ENCODE measurements at places on chromosomes 12 and 14. TPM values are rescaled to one million over a fixed set of nuclear protein-coding genes. Genes with fewer than 3 reads are reported as not detected.

Gene DYNC1H1
- 249 TPM for total RNA-seq

- peaks cover 9% of the 10 kb centered on the region for H3K27me3 ChIP-seq
- peaks cover 8% of the 10 kb centered on the region for H3K4me1 ChIP-seq
- no peak overlapping the region for H3K4me3 ChIP-seq
- H3K27ac ChIP-seq = no peak overlapping the region
- H3K36me3 ChIP-seq = no peaks in the 10 kb centered on the region
These were observed 28.6 kb downstream of the EML1 start for GRCh38 chr14:99821519-99822508.

Gene FOXG1
- not detected for total RNA-seq

Gene PPP4R4
- 1.8 TPM for total RNA-seq

GRCh38 chr14:60249321-60250256, 568 bp downstream of the PPM1A start:
- peaks cover 28% of the 10 kb centered on the region for H3K4me1 ChIP-seq
- peak; percentile 45 for DNase-seq
- H3K27ac ChIP-seq = peak overlapping the region; percentile 65
- no peaks in the 10 kb centered on the region for H3K36me3 ChIP-seq

DNA sequence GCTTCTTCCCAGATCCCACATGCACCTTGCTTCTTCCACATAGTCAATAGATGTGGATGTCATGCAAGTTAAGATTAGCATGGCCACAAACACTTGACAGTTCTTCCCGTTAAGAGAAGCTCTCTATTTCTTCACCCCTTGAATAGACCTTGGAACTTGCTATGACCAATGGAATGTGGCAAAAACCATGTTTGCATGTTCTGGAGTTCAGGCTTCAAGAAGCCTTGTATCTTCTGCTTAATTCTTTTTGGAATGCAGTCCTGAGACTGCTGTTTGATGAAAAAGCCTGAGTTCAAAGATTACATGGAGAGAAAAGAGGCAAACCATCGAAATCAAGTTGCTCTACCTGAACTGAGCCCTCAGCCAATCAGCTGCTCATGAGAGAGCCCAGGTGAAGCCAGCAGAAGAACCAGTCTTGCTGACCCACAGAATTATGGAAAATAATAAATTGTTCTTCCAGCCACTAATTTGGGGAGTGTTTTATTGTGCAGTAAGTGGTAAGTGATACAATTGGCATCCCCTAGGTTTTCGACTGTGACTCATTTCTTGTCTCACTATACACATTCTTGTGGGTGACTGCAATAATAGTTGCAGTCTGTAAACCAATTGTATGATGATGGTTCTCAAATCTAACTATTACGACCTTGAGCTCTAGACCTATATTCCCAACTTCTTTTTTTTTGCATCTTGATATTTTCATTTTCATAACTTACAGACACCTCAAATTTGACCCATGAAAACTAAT, 12.6 kb downstream of the RASSF9 start:
- H3K4me1 ChIP-seq = no peaks in the 10 kb centered on the region
- H3K4me3 ChIP-seq = no peak overlapping the region
- H3K27me3 ChIP-seq = no peaks in the 10 kb centered on the region
- H3K36me3 ChIP-seq = no peaks in the 10 kb centered on the region
- no peak overlapping the region for H3K27ac ChIP-seq

DNA sequence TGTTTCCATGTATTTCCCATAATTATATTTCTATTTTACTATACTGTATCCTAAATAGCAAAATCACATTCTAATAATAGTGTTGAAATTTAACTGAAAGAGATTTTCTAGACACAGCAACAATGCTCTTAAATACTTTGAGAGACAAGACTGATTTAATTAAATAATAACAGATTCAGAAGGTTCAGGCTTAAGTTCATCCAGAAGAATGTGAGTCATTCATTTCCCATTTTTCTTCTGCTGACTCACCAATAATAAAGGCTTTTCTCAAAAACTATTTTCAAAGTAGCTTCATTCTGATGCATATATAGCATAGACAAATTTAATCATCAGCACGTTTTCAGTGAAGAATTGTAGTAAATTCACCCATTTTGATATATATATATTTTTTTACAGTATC, 481.4 kb downstream of the MDGA2 start:
- no peak overlapping the region for H3K4me3 ChIP-seq
- H3K27me3 ChIP-seq = no peaks in the 10 kb centered on the region
- H3K27ac ChIP-seq = no peak overlapping the region
- no peaks in the 10 kb centered on the region for H3K36me3 ChIP-seq
- DNase-seq = no peak

- H3K36me3 ChIP-seq = no peaks in the 10 kb centered on the region
- DNase-seq = no peak
- no peaks in the 10 kb centered on the region for H3K27me3 ChIP-seq
- H3K27ac ChIP-seq = no peak overlapping the region
- no peaks in the 10 kb centered on the region for H3K4me1 ChIP-seq
These were observed 67.7 kb upstream of the CPM start for GRCh38 chr12:69000540-69001243.

GRCh38 chr12:129657179-129657578, 246.6 kb downstream of the TMEM132D start:
- DNase-seq = no peak
- H3K4me3 ChIP-seq = no peak overlapping the region
- no peak overlapping the region for H3K27ac ChIP-seq

- no peaks in the 10 kb centered on the region for H3K4me1 ChIP-seq
- DNase-seq = no peak
These were observed 1170.7 kb downstream of the FSCB start for GRCh38 chr14:43336351-43336750.

Gene IQSEC3
- total RNA-seq = 0.88 TPM

Gene TCTN2
- 5.5 TPM for total RNA-seq

DNA sequence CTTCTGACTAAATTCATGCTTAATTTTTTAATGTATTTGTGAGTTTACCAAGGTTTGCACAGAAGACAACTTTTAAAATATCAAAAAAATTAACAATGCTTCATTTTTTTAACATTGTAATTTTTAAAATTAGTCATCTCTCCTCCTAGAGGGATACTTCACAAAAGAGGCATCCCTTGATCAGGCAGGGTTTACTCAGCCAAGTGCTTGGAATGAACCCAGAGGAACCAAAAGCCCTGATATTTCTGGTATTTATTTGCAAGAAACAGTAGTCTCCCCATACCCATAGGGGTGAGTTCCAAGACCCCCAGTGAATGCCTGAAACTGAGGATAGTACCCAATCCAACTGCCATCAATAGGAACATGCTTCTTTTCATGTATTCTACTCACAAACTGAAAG, 52.5 kb downstream of the GARIN6 start:
- H3K27ac ChIP-seq = no peak overlapping the region
- no peak overlapping the region for H3K4me3 ChIP-seq
- no peaks in the 10 kb centered on the region for H3K27me3 ChIP-seq
- H3K36me3 ChIP-seq = no peaks in the 10 kb centered on the region

DNA sequence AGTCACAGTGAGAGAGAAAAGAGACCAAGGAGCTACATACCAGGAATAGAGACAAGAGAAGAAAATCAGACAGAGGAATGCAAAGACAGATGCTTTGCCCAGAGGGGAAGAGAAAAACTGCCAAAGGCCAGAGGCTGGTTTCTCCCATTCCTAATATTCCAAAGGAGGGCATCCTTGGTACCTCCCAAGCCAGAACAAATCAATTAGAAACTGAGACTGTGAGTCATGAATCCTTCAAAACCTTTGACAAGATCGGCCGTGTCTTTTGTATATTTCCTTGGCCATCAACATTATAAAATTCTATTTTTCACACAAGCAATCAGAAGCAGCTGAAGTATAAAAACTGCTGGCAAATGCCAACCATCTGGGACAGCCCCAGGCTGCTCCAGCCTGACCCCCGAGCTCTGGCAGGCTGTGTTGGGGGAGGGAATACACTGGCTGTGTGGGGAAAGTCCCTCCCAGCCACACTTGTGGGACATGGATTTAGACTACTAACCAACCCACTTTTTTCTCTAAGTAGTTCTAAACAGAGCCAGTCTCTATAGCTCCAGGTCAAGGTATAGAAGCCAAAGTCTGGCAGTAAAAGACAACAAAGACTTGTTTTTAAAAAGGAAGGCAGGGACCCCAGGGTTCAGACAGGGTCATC, 13.7 kb downstream of the POMT2 start:
- no peak overlapping the region for H3K4me3 ChIP-seq
- no peak for DNase-seq
- H3K36me3 ChIP-seq = no peaks in the 10 kb centered on the region
- no peaks in the 10 kb centered on the region for H3K4me1 ChIP-seq
- no peaks in the 10 kb centered on the region for H3K27me3 ChIP-seq

DNA sequence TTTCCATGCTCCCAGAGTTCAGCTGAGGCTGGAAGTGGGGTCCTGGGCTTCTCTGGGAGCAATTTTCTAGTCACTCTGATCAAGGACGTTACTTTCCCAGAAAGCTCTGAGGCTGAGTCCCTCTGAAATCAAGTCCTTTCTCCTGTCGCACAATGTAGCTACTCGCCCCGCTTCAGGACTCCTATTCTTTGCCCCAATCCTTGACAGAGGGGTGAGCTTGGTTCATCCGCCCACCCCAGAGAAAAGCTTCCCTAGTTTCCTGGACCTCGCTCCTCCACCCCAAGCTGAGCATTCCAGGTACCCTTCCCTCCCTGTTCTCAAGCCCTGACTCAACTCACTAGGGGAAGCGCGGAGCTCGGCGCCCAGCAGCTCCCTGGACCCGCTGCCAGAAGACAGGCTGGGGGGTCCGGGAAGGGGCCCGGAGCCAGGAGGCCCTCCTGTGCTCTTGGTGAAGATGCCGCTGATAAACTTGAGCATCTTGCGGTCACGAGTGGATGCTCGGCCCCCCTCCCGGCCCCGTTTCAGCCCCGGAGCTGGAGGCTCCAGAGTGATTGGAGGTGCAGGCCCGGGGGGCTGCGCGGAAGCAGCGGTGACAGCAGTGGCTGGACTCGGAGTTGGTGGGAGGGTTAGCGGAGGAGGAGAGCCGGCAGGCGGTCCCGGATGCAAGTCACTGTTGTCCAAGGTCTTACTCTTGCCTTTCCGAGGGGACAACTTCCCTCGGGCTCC, 1.6 kb downstream of the AGAP2 start:
- DNase-seq = no peak
- no peak overlapping the region for H3K4me3 ChIP-seq
- no peaks in the 10 kb centered on the region for H3K27me3 ChIP-seq
- H3K36me3 ChIP-seq = peaks cover 36% of the 10 kb centered on the region
- no peak overlapping the region for H3K27ac ChIP-seq

- DNase-seq = no peak
- H3K27me3 ChIP-seq = no peaks in the 10 kb centered on the region
- no peaks in the 10 kb centered on the region for H3K4me1 ChIP-seq
- no peak overlapping the region for H3K4me3 ChIP-seq
- no peak overlapping the region for H3K27ac ChIP-seq
These were observed 481.8 kb downstream of the TMEM117 start for GRCh38 chr12:44317651-44318126.

- no peak for DNase-seq
- no peaks in the 10 kb centered on the region for H3K4me1 ChIP-seq
- H3K27me3 ChIP-seq = no peaks in the 10 kb centered on the region
- no peak overlapping the region for H3K27ac ChIP-seq
- no peak overlapping the region for H3K4me3 ChIP-seq
These were observed 8.4 kb upstream of the PNMA1 start for GRCh38 chr14:73722581-73722980.

GRCh38 chr12:2298556-2299200, 245.9 kb downstream of the CACNA1C start:
- no peaks in the 10 kb centered on the region for H3K27me3 ChIP-seq
- no peaks in the 10 kb centered on the region for H3K36me3 ChIP-seq
- H3K4me1 ChIP-seq = no peaks in the 10 kb centered on the region
- no peak overlapping the region for H3K4me3 ChIP-seq

Gene KRT2
- total RNA-seq = not detected

GRCh38 chr14:87449016-87449415, 544.0 kb downstream of the GALC start:
- H3K4me1 ChIP-seq = no peaks in the 10 kb centered on the region
- no peak overlapping the region for H3K27ac ChIP-seq
- no peak for DNase-seq
- no peaks in the 10 kb centered on the region for H3K36me3 ChIP-seq
- H3K27me3 ChIP-seq = no peaks in the 10 kb centered on the region

Gene RPGRIP1
- total RNA-seq = not detected

Gene CYP27B1
- total RNA-seq = 7.2 TPM

GRCh38 chr14:31340297-31341063, 79.9 kb downstream of the HEATR5A start:
- no peak for DNase-seq
- no peaks in the 10 kb centered on the region for H3K36me3 ChIP-seq
- H3K27me3 ChIP-seq = no peaks in the 10 kb centered on the region
- no peaks in the 10 kb centered on the region for H3K4me1 ChIP-seq

Gene SERPINA10
- not detected for total RNA-seq

Gene PDZRN4
- not detected for total RNA-seq

DNA sequence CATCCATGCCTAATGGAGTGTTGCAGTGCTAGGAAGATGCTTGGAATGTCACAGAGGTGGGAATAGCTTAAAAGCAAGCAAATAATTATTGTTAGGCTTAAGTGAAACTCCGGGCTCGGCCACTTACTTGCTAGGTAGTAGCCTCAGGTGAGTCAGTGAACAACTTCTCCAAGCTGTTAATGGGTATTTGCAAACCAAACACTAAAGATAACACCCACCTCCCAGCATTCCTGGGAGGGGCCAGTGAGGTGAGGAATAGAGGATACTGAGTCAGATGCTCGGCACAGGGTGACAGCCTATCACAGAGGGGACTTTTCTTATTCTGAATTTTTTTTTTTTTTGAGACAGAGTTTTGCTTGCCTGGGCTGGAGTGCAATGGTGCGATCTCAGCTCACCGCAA, 151.2 kb upstream of the RFLNA start:
- H3K4me1 ChIP-seq = no peaks in the 10 kb centered on the region
- DNase-seq = no peak
- no peak overlapping the region for H3K27ac ChIP-seq
- H3K4me3 ChIP-seq = no peak overlapping the region
- H3K27me3 ChIP-seq = no peaks in the 10 kb centered on the region

Gene IRAK3
- total RNA-seq = 0.22 TPM

Gene CLEC4C
- not detected for total RNA-seq

DNA sequence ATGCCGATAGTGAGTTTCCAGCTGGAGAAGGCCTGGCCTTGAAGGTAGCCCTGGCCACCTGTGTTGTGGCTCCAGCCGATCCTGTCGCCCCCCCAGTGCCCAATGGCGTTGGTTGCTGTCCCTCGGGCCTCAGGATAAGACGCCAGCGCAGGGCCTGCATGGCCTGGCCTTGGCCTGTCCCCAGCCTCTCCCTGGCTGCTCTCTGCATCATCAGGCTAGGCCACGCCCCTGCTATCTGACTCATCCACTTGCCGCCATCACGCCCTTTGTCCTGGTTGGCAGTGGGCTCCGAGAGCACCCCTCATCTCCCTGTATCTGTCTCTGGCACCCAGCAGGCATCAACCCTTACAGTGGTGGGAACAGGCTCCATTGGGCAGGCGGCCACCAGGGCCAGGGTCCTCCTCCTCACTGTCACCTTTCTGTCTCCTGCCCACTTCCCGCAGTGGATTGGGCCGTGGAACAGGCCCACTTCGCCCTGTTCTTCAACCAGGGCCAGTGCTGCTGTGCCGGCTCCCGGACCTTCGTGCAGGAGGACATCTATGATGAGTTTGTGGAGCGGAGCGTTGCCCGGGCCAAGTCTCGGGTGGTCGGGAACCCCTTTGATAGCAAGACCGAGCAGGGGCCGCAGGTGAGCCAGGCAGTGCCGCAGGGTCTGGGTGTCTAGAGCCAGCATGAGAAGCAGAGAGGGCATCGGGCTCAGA, 25.6 kb downstream of the ALDH2 start:
- H3K27ac ChIP-seq = no peak overlapping the region
- no peaks in the 10 kb centered on the region for H3K4me1 ChIP-seq
- no peak for DNase-seq
- no peak overlapping the region for H3K4me3 ChIP-seq
- no peaks in the 10 kb centered on the region for H3K27me3 ChIP-seq
- no peaks in the 10 kb centered on the region for H3K36me3 ChIP-seq

Gene CEBPE
- total RNA-seq = 0.22 TPM

GRCh38 chr14:79166171-79166570, 996.0 kb downstream of the NRXN3 start:
- H3K27ac ChIP-seq = no peak overlapping the region
- no peaks in the 10 kb centered on the region for H3K36me3 ChIP-seq
- DNase-seq = no peak
- H3K4me3 ChIP-seq = no peak overlapping the region

Data from CD8-positive, alpha-beta memory T cell (primary cell).